BJ (cell line): ENCODE measurements at places on chromosomes 4 and X.

DNA sequence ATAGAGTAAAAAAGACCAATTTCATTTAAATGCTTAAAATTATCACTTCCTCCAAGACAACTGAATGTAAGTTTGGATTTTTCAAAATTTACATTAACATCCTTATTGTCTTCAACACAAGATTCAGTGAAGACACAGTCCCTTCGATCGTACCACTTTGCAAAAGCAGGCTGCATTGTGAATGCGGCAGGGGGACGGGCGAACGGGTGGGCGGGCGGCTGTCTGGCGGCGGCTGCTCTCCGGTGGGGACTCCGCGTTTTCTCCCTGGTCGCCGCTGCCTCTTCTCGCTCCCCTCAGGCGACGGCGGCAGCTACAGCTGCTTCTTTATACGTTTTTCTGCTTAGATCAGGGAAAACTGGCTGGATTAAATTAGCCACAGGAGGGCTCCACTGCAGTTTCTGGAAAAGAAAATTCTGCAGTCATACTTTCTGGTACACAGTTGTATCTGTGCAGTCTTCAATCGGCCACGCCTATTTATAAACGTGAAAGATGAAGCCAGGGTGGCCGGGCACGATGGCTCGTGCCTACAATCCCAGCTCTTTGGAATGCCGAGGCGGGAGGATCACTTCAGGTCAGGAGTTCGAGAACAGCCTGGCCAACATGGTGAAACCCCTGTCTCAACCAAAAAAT, 33.9 kb upstream of the HPF1 start:
- DNase-seq, result no peak

DNA sequence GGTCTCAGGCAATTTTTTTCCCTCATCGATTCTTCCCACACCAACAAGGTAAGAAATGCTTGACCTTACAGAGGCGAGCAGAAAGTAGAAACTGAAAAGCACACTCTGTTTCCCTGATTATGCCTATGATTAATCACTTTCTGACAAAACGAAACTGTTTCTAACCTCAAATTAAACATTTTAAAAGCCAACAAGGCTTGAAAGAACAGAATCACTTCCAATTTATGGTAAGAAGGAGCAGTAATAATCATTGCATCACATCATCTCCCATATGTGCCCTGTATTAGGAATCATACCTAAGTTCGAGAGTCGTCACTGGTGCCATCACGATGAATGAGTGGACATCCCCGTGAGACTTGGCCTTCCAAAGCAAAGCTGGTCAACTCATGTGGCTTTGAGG, 12.5 kb upstream of the CXCL13 start:
- DNase-seq, result no peak

DNA sequence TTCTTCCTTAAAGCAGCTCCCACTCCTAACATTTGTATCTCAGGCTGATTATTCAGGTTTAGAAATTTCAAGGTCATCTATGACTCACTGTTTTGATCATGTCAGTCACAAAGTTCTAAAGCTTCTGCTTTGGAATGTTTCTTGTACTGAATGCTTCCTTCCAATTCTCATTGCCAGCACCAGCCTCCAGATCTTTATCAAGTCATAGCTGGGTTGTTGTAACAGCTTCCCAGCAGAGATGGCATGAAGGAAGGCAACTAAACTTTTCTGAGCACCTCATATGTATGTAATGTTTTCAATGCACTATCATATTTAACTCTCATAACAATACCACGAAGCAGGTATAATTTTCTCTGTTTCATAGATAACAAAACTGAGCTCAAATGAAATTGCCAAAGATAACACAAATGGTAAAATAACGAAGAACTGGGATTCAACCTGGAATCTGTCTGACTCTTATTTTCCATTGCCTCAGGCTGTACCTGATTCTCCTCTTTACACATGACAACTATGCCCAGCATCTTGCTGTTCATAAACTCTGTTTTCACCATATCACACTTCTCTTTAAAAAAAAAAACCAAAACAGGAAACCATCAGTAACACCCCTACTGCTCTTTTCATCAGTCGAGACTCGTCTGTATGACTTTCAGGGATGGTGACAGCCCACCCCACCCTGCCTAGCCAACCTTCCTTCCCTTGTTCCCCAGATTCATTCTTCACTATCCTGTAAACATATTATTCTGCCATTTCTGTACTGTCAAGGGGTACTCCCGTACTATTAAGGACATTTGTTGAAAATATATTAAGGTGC, 13.4 kb downstream of the TRPC3 start:
- DNase-seq, result no peak

- DNase-seq, result no peak
These were observed 469 bp upstream of the GPR78 start for GRCh38 chr4:8579526-8580320.

DNA sequence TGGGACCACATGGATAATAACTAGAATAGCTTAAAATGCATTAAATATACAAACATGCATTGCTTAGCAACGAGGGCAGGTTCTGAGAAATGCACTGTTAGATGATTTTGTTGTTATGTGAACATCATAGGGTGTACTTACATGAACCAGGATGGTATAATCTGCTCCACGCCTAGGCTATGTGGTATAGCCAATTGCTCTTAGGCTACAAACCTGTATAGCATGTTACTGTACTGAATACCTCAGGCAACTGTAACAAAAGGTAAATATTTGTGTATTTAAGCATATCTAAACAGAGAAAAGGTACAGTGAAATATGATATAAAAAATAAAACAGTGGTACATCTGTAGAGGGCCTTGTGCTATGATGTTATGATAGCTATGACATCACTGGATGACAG, 169.2 kb upstream of the IL15 start:
- DNase-seq, result no peak

DNA sequence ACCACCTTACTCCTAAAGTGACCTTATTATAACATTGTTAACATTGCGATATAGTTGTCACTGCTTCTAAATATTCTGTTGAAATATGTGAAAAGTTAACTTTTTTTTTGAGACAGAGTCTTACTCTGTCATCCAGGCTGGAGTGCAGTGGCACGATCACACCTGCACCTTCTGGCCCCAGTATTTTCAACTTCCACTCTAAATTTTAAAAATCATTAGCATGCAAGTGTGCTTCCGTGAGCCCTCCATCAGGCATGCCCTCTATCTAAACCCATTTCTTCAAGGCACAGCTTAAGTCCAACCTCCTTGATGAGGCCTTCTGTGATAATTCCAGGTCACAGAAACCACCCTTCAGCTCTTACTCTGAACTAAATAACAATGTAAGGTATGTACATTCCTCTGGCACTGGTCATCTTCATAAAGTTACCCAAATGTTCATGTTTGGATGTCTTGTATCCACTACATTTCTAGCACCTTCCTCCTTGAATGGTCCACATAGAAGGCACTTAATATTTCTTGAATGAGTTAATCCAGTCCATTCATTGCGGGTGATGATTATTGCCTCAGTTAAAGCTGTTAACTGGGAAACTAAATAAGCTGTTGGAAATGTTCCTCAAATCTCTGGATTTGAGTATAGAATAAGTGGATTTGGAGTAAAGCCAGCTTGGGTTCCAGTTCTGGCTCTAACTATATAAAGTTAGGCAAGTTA, 38.6 kb upstream of the TMEM131L start:
- no peak for DNase-seq

GRCh38 chr4:15054541-15054940, 52.3 kb downstream of the CPEB2 start:
- DNase-seq, result no peak
